Activated T-helper 1 cell treated with anti-CD3 and anti-CD28 coated beads, Interleukin-12 subunit alpha, Interleukin-12 subunit beta, Interleukin-2, Interleukin-4 antibody, amounts not matched to agents 30 ng/mL and 10 ng/mL and 1 ng/mL, durations not matched to agents 14 hours and 24 hours and 36 hours (primary cell): ENCODE measurements at places on chromosomes 5 and 9.

- no peak overlapping the region for H3K4me3 ChIP-seq
- H3K36me3 ChIP-seq, result no peaks in the 10 kb centered on the region
- no peaks in the 10 kb centered on the region for H3K4me1 ChIP-seq
- H3K27ac ChIP-seq, result no peak overlapping the region
- H3K27me3 ChIP-seq, result no peaks in the 10 kb centered on the region
- DNase-seq, result no peak
Measured at GRCh38 chr9:24731754-24732153, 186.1 kb upstream of the IZUMO3 start.

GRCh38 chr5:32230356-32231099 lies 56.4 kb upstream of the GOLPH3 start:
- H3K27ac ChIP-seq, result peak overlapping the region; percentile 50
- no peak for DNase-seq
- H3K4me1 ChIP-seq, result peaks cover 26% of the 10 kb centered on the region
- peaks cover 1% of the 10 kb centered on the region for H3K27me3 ChIP-seq

DNA sequence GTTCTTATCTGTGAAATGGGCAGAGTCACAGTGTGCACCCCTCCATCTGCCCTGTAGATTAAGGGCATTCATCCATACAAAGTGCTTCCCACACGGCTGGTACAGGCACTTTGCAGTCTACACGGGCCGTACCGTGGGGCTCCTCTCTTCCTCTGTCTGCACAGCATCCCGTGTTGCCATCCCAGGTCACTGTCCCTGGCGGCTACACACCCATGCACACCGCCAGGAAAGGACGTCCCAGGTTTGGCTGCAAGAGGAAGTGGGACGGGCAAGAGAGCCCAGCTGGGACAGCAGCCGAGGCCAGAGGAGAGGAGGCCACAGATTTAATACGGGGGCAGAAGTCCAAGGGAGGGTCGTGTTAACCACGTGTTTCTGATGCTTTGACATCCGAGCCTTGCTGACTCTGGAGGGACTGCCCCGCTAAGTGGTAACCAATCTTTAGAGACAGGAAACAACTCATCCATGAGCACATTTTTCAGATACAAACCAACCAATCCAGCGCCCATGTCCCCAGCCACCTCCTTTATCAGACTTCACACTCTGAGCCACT lies 120.0 kb downstream of the ZNF354C start:
- no peaks in the 10 kb centered on the region for H3K4me1 ChIP-seq
- no peak overlapping the region for H3K27ac ChIP-seq
- no peaks in the 10 kb centered on the region for H3K27me3 ChIP-seq
- H3K4me3 ChIP-seq, result no peak overlapping the region
- H3K36me3 ChIP-seq, result no peaks in the 10 kb centered on the region

GRCh38 chr9:69171049-69171448 lies 3.0 kb upstream of the TJP2 start:
- peaks cover 57% of the 10 kb centered on the region for H3K4me1 ChIP-seq
- DNase-seq, result no peak
- H3K4me3 ChIP-seq, result no peak overlapping the region
- no peak overlapping the region for H3K27ac ChIP-seq

- H3K27me3 ChIP-seq, result no peaks in the 10 kb centered on the region
- no peak overlapping the region for H3K27ac ChIP-seq
- H3K4me3 ChIP-seq, result no peak overlapping the region
- H3K36me3 ChIP-seq, result no peaks in the 10 kb centered on the region
Measured at GRCh38 chr5:2250365-2250950, 367.7 kb upstream of the IRX4 start.

DNA sequence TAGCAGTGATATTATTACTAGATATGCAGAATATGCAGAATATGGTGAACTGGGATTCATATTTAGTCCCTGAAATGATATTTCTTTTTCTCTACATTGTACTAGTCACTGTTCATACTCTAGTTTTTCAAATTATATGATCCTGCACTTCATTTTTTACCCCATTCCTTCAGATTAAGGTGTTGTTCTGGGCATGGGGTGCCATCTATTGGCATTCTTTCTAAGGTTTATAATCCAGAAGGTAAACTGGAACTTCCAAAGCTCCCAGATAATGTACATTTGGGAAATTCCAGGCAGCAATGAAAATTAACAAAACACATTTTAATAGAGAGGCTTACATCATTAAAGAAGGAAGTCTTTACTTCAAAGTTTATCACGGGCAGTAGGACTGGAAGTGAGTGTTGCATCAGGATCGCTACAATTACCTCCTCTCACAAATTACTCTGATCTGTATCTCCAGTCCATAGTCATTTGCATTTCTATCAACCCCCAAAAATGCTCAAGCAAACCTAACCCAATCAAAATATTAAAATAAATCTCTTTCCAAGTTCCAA lies 12.5 kb downstream of the RFX3 start:
- no peak overlapping the region for H3K4me3 ChIP-seq
- peaks cover 5% of the 10 kb centered on the region for H3K36me3 ChIP-seq
- H3K27me3 ChIP-seq, result no peaks in the 10 kb centered on the region
- no peak for DNase-seq

- DNase-seq, result no peak
- H3K4me3 ChIP-seq, result no peak overlapping the region
- H3K36me3 ChIP-seq, result peaks cover 5% of the 10 kb centered on the region
- H3K4me1 ChIP-seq, result no peaks in the 10 kb centered on the region
- H3K27me3 ChIP-seq, result no peaks in the 10 kb centered on the region
Measured at GRCh38 chr9:71929223-71929622, 17.8 kb downstream of the C9orf85 start.

- peaks cover 48% of the 10 kb centered on the region for H3K4me1 ChIP-seq
- H3K36me3 ChIP-seq, result peaks cover 11% of the 10 kb centered on the region
- H3K27me3 ChIP-seq, result no peaks in the 10 kb centered on the region
- DNase-seq, result no peak
Measured at GRCh38 chr9:128683340-128684064, 5.5 kb upstream of the SET start.

GRCh38 chr5:122442938-122443337 lies 130.9 kb downstream of the SNCAIP start:
- H3K27me3 ChIP-seq, result no peaks in the 10 kb centered on the region
- H3K4me1 ChIP-seq, result no peaks in the 10 kb centered on the region
- H3K36me3 ChIP-seq, result no peaks in the 10 kb centered on the region
- no peak overlapping the region for H3K4me3 ChIP-seq
- no peak overlapping the region for H3K27ac ChIP-seq

DNA sequence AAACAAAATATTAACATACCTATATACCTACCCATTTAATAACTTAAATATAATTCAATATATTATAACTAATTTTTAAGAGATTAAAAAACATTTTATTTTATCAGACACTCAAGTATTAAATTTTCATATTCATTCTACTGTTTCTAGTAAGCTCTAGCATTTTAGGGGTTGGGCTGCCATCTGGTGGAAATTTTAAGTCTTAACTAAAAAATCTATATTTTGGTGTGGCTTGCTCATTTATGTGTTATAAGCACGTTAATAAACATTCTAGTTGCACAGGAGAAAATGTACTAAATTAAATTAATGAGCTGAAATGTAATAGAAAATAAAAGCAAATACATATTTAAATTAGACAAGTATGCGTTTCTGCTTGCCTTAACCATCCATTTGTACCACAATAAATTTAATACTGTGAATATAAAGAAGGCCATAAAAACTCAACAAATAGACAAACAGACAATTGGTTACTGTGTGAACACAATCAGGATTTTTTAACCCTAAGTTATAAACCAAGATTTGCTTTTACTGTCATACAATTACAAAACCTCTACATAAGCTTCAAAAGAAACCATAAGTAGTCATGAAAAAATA lies 1728.3 kb upstream of the CDH9 start:
- H3K4me1 ChIP-seq, result no peaks in the 10 kb centered on the region
- no peak for DNase-seq
- no peaks in the 10 kb centered on the region for H3K27me3 ChIP-seq
- no peak overlapping the region for H3K27ac ChIP-seq
- no peak overlapping the region for H3K4me3 ChIP-seq

- peaks cover 38% of the 10 kb centered on the region for H3K36me3 ChIP-seq
- no peak overlapping the region for H3K4me3 ChIP-seq
- no peaks in the 10 kb centered on the region for H3K27me3 ChIP-seq
Measured at GRCh38 chr5:109370343-109370742, 39.4 kb downstream of the PJA2 start.

DNA sequence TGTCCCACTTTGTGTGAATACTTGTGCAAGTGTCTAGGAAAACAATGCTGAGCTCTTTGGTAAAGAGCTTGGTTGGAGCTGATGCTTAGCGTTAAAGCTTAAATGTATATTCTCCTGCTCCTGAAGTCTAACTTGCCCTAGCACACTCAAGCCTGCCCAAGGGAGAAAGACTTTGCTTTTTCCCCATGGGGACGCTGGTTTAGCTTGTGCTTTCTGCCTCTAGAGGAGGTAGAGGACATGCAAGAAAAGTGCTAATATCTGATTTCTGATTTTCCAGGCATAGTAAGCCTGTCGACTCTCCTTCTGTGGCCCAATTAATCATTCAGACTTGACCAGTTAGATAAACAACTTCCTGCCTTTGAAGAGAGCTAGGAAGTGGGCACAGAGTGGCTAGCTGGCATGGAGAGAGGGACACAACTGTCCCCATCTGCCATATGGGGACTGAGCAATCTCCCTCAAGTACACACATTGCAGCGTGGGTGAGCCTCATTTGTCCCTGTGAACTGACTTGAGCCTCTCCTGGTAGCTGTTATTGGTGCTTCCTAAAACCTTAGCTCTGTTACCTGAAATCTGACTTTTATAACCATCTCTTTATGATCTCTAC lies 348.4 kb downstream of the BRINP1 start:
- no peak overlapping the region for H3K4me3 ChIP-seq
- H3K36me3 ChIP-seq, result no peaks in the 10 kb centered on the region
- no peaks in the 10 kb centered on the region for H3K4me1 ChIP-seq

DNA sequence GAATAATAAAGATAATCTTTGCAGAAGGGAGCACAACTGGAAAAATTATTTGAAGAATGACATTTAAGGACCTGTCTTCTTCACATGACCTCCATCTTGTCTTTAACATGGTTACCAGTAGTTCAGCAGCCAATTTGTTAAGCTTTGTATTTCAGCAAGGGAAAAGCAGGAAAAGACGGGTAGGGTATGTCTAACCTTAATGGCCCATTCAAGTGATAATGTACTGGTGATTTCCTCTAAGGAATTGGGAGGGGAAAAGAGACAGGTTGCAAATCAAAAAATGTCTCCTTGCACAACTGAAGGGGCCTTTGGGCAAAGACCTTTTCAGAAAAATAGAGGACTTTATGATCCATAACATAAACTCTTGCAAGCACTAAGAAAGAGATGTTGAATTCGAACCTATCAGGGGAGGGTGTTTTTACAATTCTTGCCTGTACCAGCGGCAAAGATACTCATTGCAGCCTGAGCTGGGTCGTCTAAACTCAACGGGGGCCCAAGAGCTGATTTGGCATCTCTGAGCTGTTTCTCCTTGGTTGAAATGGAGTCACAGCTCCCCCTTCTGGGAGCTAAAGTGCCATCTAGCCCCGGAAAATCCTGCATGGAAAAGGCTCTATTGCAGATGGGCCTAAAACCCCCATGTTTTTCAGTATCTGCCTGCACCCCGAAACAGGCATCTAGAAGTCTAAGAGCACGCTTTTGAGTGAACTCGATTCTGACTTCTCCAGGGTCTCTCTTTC lies 3.8 kb downstream of the BRINP1 start:
- DNase-seq, result no peak
- H3K36me3 ChIP-seq, result no peaks in the 10 kb centered on the region
- H3K27ac ChIP-seq, result no peak overlapping the region
- H3K4me3 ChIP-seq, result no peak overlapping the region
